Left ventricle myocardium inferior (tissue), 1 donor: ENCODE measurements at places on chromosomes 7 and 10. TPM values are rescaled to one million over a fixed set of nuclear protein-coding genes. Genes with fewer than 3 reads are reported as not detected.

GRCh38 chr10:35447693-35448407, 111.5 kb downstream of the CCNY start:
- peak overlapping the region; percentile 21 for H3K4me3 ChIP-seq
- H3K27me3 ChIP-seq: no peaks in the 10 kb centered on the region
- peaks cover 12% of the 10 kb centered on the region for H3K36me3 ChIP-seq
- peaks cover 81% of the 10 kb centered on the region for H3K4me1 ChIP-seq

GRCh38 chr10:97426776-97427570, 982 bp downstream of the PGAM1 start:
- no peaks in the 10 kb centered on the region for H3K27me3 ChIP-seq
- peak overlapping the region; percentile 95 for H3K4me3 ChIP-seq
- H3K36me3 ChIP-seq: peaks cover 37% of the 10 kb centered on the region

DNA sequence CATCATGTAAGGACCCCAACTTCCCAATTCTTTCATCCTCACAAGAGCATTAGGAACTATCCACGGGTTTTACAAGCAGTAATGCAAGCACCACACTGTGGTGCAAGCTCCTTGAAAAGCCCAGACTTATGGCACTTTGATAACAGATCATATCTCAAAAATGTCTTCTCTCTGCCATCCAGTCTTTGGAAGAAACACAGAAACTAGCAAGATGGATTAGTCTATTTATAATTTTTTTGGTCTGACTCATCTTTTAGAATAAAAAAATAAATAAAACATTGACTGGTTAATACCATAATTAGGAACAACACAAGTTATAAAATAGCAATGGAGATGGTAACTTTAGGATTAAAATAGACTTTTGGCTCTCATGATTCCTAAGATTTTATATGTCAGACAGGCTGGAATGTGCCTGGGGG, 49.0 kb upstream of the CALD1 start:
- no peaks in the 10 kb centered on the region for H3K36me3 ChIP-seq
- H3K4me3 ChIP-seq: no peak overlapping the region
- H3K27ac ChIP-seq: peak overlapping the region; percentile 66
- H3K4me1 ChIP-seq: peaks cover 30% of the 10 kb centered on the region

The SUN3 gene
- not detected for total RNA-seq

- H3K4me1 ChIP-seq: peaks cover 46% of the 10 kb centered on the region
- no peaks in the 10 kb centered on the region for H3K36me3 ChIP-seq
- H3K27me3 ChIP-seq: no peaks in the 10 kb centered on the region
- no peak for DNase-seq
- H3K27ac ChIP-seq: no peak overlapping the region
Measured at GRCh38 chr7:36119005-36119706, 33.9 kb upstream of the EEPD1 start.

The SPDYE16 gene
- total RNA-seq: 0.22 TPM

The CDH23 gene
- 4.5 TPM for total RNA-seq

DNA sequence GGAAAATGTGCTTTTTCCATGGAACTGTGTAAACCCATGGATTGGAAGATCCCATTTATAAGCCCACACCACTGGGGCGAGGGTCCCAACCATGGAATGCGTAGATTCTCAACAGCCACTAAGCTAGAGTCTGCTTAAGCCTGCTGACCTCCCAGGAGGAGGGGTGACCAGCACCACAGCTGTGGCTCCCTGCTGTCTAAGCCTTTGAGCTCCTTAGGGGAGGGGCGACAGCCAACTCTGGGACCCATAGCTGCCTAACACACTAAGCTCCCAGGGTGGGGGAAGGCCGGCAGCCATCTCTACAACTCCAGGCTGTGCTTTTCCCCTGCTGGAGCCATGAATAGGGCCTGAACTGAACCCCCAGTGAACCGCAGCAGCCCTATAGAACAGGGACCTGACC, 249.8 kb upstream of the HPS1 start:
- no peak overlapping the region for H3K27ac ChIP-seq
- H3K36me3 ChIP-seq: no peaks in the 10 kb centered on the region
- peaks cover 6% of the 10 kb centered on the region for H3K27me3 ChIP-seq
- H3K4me3 ChIP-seq: no peak overlapping the region
- DNase-seq: no peak

DNA sequence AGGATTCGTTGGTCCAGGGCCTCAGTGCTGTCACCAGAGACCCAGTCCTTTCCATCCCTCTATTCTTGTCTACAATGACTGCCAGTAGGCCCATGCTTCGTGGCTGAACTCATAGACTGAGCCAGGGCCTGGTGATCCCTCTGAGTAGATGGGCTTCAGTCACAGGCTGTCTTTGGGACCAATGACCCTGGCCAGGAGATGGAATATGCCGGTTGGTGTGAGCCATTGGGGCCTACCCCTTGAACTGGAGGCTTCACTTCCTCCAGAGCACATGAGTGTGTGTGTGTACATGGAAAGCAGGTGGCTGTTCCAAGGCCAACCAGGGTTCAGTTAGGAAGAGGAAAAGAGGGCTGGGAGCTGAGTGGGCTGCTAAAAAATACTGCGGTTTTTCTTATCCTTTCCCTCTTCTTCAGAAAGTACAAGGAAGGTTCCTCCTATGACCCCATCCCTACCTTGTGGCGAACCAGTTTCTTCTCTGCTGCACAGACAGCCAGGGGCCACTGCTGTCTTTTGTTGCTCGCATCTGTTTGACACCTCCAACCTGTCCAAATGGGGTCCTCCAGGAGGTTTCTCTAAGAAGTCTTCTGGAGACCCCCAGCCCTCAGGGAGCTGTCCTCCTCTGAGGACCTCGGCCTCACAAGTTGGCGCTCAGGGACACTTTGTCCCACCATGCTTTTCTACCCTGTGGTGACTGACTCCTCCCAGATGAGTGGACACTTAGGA, 36.6 kb downstream of the ADRA2A start:
- no peaks in the 10 kb centered on the region for H3K36me3 ChIP-seq
- no peaks in the 10 kb centered on the region for H3K4me1 ChIP-seq
- H3K27me3 ChIP-seq: peaks cover 20% of the 10 kb centered on the region
- no peak overlapping the region for H3K4me3 ChIP-seq
- no peak for DNase-seq
- H3K27ac ChIP-seq: no peak overlapping the region

- no peak overlapping the region for H3K27ac ChIP-seq
- H3K4me3 ChIP-seq: no peak overlapping the region
- H3K36me3 ChIP-seq: no peaks in the 10 kb centered on the region
- H3K4me1 ChIP-seq: peaks cover 24% of the 10 kb centered on the region
Measured at GRCh38 chr10:23453465-23453864, 14.6 kb downstream of the OTUD1 start.

DNA sequence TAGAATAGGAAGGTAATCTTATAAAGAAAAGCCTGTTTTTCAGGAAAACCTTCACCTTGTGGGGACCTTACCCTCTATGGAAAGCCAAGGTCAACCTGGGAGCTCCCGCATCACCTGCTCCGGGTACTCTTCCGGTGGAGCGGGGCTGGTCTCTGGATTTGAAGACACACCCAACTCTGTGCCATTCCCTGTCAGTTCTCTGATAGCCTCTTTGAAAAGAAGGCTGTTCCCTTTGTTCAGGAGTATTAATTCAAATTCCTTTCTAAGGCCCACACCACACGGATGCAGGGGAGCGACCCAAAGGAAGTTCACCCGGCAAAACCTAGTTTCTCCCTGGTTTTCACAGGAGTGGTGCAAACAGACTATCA, 10.7 kb downstream of the CTBP2 start:
- no peaks in the 10 kb centered on the region for H3K27me3 ChIP-seq
- no peaks in the 10 kb centered on the region for H3K36me3 ChIP-seq
- no peak for DNase-seq
- peaks cover 100% of the 10 kb centered on the region for H3K4me1 ChIP-seq

The ATRNL1 gene
- 2.9 TPM for total RNA-seq

- H3K36me3 ChIP-seq: no peaks in the 10 kb centered on the region
- H3K4me1 ChIP-seq: peaks cover 71% of the 10 kb centered on the region
- H3K27ac ChIP-seq: no peak overlapping the region
- H3K4me3 ChIP-seq: no peak overlapping the region
- DNase-seq: no peak
- H3K27me3 ChIP-seq: no peaks in the 10 kb centered on the region
Measured at GRCh38 chr10:74934100-74934812, 107.9 kb downstream of the KAT6B start.

DNA sequence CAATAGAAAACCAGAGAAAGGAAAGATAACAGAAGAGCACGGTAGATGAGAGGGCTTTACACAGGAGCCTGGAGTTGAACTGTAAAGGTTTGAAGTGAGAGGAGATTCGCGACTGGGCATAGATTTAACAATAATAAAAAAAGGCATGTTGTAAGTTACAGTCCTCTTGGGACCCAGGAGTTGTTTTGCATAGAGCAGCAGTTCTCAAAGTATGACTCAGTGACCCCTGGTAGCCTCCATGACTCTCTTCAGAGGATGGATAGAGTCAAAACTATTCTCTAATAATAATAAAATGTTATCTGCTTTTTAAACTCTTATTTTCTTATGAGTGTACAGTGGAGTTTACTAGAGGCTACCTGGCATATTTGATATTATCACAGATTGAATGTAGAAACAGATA, 262.3 kb downstream of the SORCS3 start:
- no peak overlapping the region for H3K27ac ChIP-seq
- H3K4me1 ChIP-seq: no peaks in the 10 kb centered on the region
- H3K27me3 ChIP-seq: peaks cover 32% of the 10 kb centered on the region
- no peak overlapping the region for H3K4me3 ChIP-seq

- DNase-seq: no peak
- no peak overlapping the region for H3K27ac ChIP-seq
- H3K36me3 ChIP-seq: no peaks in the 10 kb centered on the region
- no peak overlapping the region for H3K4me3 ChIP-seq
- peaks cover 3% of the 10 kb centered on the region for H3K4me1 ChIP-seq
- peaks cover 30% of the 10 kb centered on the region for H3K27me3 ChIP-seq
Measured at GRCh38 chr10:84593506-84593905, 265.1 kb downstream of the CCSER2 start.

DNA sequence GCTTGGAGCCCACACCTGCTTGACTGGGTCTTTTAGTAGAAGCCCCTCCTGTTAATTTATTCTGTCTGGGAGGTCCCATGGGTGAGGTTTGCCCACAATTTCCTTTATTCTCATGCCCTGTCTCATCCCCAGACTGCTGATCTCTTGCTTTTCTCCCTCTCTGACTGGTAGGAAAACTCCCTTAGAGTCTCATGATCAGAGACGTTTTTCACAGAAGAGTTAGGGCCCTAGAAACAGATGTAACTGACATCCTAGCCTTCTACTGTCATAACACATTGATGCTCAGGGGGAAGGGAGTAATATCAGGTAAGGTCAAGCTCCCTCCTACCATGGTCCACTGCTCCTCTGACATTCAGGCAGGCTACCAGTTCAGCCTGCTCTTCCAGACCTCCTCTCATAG, 43.7 kb upstream of the WASL start:
- no peaks in the 10 kb centered on the region for H3K36me3 ChIP-seq
- no peak overlapping the region for H3K27ac ChIP-seq
- no peaks in the 10 kb centered on the region for H3K27me3 ChIP-seq
- H3K4me1 ChIP-seq: no peaks in the 10 kb centered on the region

The NEUROG3 gene
- not detected for total RNA-seq

The GJD4 gene
- not detected for total RNA-seq

- peaks cover 31% of the 10 kb centered on the region for H3K27me3 ChIP-seq
- no peak overlapping the region for H3K4me3 ChIP-seq
- no peak for DNase-seq
- H3K4me1 ChIP-seq: peaks cover 51% of the 10 kb centered on the region
- no peaks in the 10 kb centered on the region for H3K36me3 ChIP-seq
Measured at GRCh38 chr10:97919012-97919411, 69.4 kb downstream of the GOLGA7B start.

- no peak for DNase-seq
- peaks cover 21% of the 10 kb centered on the region for H3K4me1 ChIP-seq
Measured at GRCh38 chr7:108016841-108017775, 14.1 kb upstream of the LAMB1 start.

DNA sequence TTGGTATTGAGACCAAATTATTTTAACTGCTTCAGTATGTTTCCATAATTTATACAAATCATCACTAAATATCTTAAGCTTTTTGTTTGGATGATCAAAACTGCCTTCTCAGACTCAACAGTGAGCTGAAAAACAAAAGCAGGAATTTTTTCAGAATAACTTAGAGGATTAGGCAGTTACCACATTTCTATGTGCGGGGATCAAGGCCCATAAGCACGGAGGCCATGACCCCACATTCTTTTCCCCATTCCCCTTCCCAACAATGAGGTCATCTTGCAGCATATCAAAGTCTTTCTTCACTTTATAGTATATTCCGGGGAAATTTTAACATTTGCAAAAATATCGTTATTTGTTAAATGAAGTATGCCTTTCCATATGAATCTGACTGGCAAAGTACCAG, 125.8 kb downstream of the ELMO1 start:
- H3K4me3 ChIP-seq: no peak overlapping the region
- H3K4me1 ChIP-seq: peaks cover 11% of the 10 kb centered on the region
- DNase-seq: no peak
- no peaks in the 10 kb centered on the region for H3K27me3 ChIP-seq

- H3K4me3 ChIP-seq: no peak overlapping the region
- H3K36me3 ChIP-seq: no peaks in the 10 kb centered on the region
- H3K27ac ChIP-seq: no peak overlapping the region
- DNase-seq: no peak
- no peaks in the 10 kb centered on the region for H3K4me1 ChIP-seq
Measured at GRCh38 chr7:117941138-117941810, 68.0 kb upstream of the CTTNBP2 start.

GRCh38 chr7:140534743-140535142, 55.4 kb upstream of the MKRN1 start:
- peak; percentile 50 for DNase-seq
- H3K4me3 ChIP-seq: no peak overlapping the region
- peaks cover 24% of the 10 kb centered on the region for H3K36me3 ChIP-seq

- DNase-seq: peak; percentile 40
- H3K36me3 ChIP-seq: no peaks in the 10 kb centered on the region
- H3K27me3 ChIP-seq: no peaks in the 10 kb centered on the region
- H3K4me3 ChIP-seq: peak overlapping the region; percentile 43
- peaks cover 21% of the 10 kb centered on the region for H3K4me1 ChIP-seq
Measured at GRCh38 chr7:2018569-2019460, 213.9 kb downstream of the MAD1L1 start.

- no peak overlapping the region for H3K4me3 ChIP-seq
- H3K36me3 ChIP-seq: no peaks in the 10 kb centered on the region
- no peaks in the 10 kb centered on the region for H3K27me3 ChIP-seq
- H3K27ac ChIP-seq: peak overlapping the region; percentile 23
Measured at GRCh38 chr10:73088304-73088703, 8.4 kb downstream of the P4HA1 start.

GRCh38 chr10:22314852-22315251, 1.3 kb upstream of the COMMD3 start:
- no peaks in the 10 kb centered on the region for H3K36me3 ChIP-seq
- H3K4me3 ChIP-seq: peak overlapping the region; percentile 85
- no peaks in the 10 kb centered on the region for H3K27me3 ChIP-seq
- peak overlapping the region; percentile 97 for H3K27ac ChIP-seq
- H3K4me1 ChIP-seq: peaks cover 47% of the 10 kb centered on the region

DNA sequence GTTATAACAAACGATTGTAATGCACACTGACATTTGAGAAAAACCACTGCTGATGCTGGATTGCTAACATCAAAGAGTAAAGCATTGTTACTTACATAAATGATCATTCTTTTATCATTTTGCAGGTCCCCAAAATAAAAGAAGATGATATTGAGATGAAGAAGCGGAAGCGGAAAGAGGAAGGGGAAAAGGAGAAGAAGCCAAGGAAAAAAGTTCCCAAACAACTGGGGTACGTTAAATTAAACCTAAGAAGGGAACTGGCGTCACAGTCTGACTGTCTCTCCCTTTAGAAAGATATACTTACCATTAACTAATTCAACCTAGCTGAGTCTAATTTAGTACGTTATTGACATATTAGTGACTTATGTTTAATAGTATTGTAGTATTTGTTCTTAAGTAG, 28.1 kb downstream of the UBN2 start:
- no peaks in the 10 kb centered on the region for H3K27me3 ChIP-seq
- no peak for DNase-seq
- H3K4me3 ChIP-seq: no peak overlapping the region
- H3K36me3 ChIP-seq: peaks cover 82% of the 10 kb centered on the region
